ENCODE measurements at places on chromosomes 11 and 22. TPM values are rescaled to one million over a fixed set of nuclear protein-coding genes. Genes with fewer than 3 reads are reported as not detected.

Gene GSTP1
- 851 TPM for total RNA-seq

Gene OR52H1
- total RNA-seq: 0.73 TPM

Gene ST14
- not detected for total RNA-seq

Gene CEP126
- 2.6 TPM for total RNA-seq

Gene ANGPTL5
- total RNA-seq: 1.3 TPM

Gene DTX4
- 9.3 TPM for total RNA-seq

Gene NUP160
- 45.2 TPM for total RNA-seq

Gene AQP11
- total RNA-seq: 18.7 TPM

Gene SHISAL1
- 1.2 TPM for total RNA-seq

Gene KCNJ1
- total RNA-seq: under 0.01 TPM

Gene TIMM10
- total RNA-seq: 35.5 TPM

Gene WNT7B
- not detected for total RNA-seq

Gene LMO2
- not detected for total RNA-seq

Gene SULT4A1
- 0.83 TPM for total RNA-seq

Gene MYEOV
- 8.1 TPM for total RNA-seq

Gene OR5A2
- total RNA-seq: not detected

Gene CTSW
- total RNA-seq: not detected

Gene MS4A6E
- not detected for total RNA-seq

Gene PIWIL4
- 4.1 TPM for total RNA-seq

Gene NPAT
- total RNA-seq: 15.7 TPM

Gene NXPE4
- not detected for total RNA-seq

Gene PANX2
- 0.17 TPM for total RNA-seq

Gene NXPE1
- total RNA-seq: not detected

Gene BTG4
- not detected for total RNA-seq

Gene IFITM1
- total RNA-seq: 20.9 TPM

Gene RIMBP3B
- total RNA-seq: not detected

Gene REXO2
- 176 TPM for total RNA-seq

Gene GAL3ST1
- total RNA-seq: 0.17 TPM

Gene RNF214
- total RNA-seq: 9.7 TPM

Gene CSF2RB
- total RNA-seq: 0.44 TPM

Gene FOLH1
- 0.17 TPM for total RNA-seq
